ENCODE measurements at places on chromosomes 5 and 9.
A peak's percentile ranks its signal among the peaks of the same experiment; 100 is the strongest.

GRCh38 chr5:141843156-141843927 is 34.9 kb downstream of the PCDH1 start:
- DNase-seq = no peak

- DNase-seq = no peak
These were observed 236.0 kb upstream of the CDH18 start for GRCh38 chr5:20224046-20224445.

DNA sequence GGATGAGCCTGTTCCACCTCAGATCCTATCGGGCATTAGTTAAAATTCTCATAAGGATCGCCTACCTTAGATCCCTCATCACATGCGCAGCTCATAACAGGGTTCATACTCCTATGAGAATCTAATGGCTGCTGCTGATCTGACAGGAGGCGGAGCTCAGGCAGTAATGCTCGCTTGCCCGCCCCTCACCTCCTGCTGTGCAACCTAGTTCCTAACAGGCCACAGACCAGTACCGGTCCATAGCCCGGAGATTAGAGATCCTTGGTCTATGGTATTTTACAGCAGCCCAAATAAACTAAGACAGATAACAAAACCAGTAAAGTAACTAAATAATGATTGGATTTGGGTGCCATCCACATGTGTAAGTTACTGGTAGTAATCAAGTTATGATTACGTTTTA is 17.5 kb downstream of the GOLPH3 start:
- no peak for DNase-seq

DNA sequence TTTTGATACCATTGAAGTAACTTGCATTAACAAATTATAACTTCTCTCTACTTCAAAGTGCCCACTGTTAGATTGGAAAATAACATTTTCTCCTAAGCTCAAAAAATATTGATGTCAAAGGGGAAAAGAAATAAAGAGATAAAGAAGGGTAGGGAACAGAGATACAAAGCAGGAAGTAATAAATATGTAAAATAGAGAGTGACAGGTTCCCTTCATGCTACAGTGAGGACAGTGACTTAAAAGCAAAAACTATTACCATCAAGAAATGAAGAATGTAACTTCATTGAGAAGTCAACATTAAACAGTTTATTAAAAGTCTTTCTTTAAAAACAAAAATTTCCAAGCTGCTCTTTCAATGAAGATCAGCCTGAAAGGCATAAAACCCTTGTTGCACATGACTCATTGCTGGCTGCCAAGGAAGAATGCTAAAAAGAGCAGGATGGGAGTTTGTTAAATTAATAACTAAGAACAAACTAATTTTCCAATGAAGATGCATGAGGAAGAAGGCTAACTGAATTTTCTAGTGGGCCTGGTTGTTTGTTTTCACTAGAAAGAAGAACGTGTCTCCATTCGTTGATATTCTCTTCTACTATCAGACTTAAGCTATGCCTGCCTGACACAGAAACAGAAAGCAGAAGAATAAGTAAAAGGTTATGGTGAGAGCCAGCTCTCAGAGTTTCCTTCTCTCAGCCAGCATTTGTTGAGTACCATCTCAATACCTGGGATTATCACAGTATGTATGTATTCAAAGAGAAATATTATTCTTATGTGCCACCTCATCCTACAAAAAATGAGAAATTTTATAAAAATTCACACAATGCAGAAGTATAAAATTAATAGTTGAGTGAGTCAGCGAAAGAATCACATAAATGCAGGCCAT is 197.8 kb upstream of the NREP start:
- DNase-seq = no peak

- no peak for DNase-seq
These were observed 136.4 kb upstream of the PCSK5 start for GRCh38 chr9:75754080-75754479.

DNA sequence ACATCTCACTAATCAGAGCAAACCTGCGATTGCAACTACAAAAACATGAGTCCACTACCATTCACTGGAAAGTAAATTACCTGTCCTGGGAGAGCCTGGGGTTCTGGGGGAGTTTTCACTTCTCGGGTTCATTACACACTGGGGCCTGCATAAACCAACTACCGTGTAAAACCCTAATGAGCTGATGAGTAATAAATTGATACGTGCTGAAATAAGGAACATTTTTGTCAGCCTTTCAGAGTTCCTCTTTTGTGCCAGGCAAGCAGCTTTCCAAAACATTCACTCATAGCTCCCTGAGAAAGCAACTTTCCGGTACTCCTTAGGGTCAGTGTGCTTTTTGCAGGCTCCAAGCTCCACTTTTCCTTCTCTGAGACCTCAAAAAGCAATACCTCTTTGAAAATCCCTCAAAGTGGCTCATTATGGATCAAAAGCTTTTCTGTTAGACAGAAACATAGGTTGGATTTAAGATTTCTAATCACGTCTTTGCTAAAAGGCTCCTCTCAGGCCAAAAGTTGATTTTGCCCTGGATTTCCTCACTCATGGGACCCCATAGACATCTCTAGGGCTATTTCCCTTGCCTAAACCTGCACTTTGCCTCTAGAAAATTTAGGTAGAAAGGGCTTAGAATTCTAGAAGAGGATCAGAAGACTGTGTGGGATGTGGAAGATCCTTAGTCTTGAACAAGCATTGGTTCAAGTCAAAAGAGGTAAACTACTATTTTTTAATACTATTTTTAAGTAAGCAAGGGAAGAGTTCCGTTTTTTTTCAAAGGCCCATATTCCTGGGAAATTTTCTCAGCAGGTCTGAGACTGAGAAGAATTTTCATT is 74.8 kb downstream of the ST8SIA4 start:
- peak; percentile 14 for DNase-seq

DNA sequence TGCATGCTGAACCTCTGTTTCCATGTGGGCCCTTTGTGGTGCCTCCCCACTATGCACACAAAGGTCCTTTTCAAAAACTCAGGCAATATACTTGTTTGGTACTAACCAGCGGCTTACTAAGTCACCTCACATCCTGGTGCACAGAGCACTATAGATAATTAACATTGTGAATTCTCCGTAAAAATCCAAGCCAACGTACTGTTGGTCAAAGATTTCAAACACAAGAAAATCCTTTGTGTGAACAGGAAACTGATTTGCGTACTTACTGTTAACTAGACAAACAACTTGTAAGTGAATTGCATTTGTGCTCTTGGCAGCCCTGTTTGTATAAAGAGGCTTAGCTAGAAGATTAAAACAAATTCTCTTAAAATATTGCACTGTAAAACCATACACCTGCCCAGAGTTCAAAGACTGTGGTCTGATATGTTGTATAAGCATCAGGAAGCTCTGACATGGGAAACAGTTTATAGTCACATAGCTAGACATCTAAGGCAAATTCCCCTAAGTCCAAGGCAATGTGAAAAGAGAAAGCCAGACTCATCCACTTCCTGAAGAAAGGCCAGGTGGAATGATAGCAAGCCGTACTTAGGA is 125.0 kb upstream of the SLC12A2 start:
- DNase-seq = no peak

DNA sequence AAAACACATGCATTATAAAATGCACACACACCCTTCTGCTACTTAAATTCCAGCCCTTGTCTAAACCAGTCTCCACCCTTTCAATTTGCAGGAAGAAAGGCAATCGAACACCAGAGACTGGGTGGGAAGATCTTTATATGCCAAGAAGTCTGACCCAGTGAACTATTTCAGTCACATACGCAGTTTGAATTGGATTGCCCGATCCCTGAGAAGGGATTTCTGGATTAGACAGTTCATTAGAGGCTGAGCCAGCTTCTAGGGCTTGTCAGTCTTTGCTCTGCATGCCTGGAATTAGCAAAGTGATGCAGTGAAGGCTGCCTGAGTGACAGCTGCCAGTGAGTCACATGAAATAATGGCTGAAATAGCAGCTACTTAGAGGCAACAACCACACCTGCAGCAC is 159.9 kb downstream of the PPP2R2B start:
- DNase-seq = peak; percentile 55

GRCh38 chr5:78974601-78975000 is 10.5 kb downstream of the ARSB start:
- DNase-seq = no peak

- no peak for DNase-seq
These were observed 87.4 kb upstream of the FER start for GRCh38 chr5:108660291-108660690.

DNA sequence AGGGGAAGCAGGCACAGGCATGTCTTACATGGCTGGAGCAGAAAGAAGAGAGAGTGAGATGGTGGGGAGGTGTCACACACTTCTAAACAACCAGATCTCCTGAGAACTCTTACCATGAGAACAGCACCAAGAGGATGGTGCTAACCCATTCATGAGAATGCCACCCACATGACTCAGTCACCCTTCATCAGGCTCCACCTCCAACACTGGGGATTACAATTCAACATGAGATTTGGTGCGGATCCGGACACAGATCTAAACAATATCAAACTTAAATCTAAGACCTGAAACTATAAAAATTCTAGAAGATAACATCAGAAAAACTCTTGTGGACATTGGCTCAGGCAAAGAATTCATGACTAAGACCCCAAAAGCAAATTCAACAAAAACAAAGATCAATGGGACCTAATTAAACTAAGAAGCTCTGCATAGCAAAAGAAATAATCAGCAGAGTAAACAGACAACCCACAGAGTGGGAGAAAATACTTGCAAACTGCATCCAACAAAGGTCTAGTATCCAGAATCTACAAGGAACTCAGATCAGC is 65.4 kb downstream of the SPATA31C2 start:
- DNase-seq = peak; percentile 14

DNA sequence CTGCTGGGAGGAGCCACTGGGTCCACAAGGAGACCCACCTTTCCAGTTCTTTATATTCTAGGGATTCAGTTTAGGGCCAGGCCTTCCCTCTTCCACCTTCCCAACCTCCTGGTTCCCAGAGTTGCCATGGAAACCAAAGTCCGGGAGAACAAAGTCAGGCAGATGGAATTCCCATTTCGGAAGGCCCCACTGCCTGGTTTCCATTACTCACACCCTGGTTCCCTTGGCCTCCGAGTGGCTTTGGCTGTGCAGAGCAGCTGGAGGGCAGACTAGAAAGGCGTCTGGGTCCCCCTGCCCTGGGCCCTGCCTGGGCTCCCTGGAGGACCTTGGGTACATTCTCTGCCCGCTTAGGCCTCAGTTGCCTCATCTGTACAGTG is 136.1 kb downstream of the RGS3 start:
- DNase-seq = peak; percentile 70

DNA sequence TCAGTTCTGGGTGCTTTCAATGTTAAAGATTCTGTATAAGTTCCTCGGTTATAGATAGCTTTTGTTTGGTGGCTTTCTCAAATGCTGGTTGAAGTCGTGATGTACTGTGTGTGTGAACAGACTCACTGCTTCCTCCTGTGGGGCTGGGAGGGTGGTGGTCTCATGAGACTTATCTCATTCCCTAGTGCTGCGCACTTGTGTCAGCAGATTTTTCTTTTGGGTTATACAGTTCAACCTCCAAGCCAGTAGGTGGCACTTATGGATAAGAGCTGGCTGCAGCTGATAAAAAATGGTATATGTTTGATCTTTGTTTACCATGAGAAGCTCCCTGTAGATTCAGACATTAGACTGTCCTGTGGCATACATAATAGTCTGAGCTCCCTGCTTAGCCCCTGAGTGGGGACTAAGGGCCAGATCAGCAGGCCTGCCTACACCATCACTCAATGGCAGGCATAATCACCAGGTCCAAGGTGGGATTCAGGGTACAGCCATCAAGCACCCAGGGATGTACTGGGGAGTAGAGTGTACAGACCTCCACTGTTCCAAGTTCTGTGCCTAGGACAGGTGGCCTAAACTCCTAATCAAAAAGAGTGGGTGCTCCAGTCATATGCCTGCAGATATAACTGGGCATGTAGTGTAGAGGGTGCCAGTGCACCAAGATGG is 174.2 kb downstream of the OXCT1 start:
- no peak for DNase-seq

GRCh38 chr9:37447111-37447510 is 18.1 kb downstream of the ZBTB5 start:
- DNase-seq = no peak

- DNase-seq = no peak
These were observed 284.0 kb downstream of the TMEM38B start for GRCh38 chr9:105978336-105978735.

- DNase-seq = peak; percentile 79
These were observed 418.5 kb upstream of the RORB start for GRCh38 chr9:74078647-74079046.

GRCh38 chr5:95102687-95103086 is 182.2 kb downstream of the MCTP1 start:
- DNase-seq = no peak

DNA sequence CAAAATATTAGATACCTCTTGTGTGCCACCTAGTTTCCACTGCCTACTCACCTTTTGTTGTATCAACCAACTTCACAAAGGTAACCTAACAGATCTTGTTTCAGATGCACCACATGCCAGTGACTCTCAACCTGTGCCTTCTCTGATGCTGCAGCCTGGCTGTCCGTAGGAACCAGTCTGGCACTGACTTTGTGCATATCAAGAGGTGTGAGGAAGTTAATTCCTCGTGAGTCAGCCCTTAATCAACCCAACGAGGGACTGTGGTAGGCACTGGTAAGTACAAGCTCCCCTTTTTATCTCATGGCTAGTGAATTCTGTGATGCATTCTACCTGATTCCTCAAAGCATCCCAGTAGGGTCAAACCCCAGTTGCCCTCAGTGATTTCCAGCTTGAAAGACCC is 215.4 kb upstream of the CTNND2 start:
- DNase-seq = no peak

GRCh38 chr9:112868461-112868860 is 22.2 kb downstream of the SLC46A2 start:
- DNase-seq = no peak

DNA sequence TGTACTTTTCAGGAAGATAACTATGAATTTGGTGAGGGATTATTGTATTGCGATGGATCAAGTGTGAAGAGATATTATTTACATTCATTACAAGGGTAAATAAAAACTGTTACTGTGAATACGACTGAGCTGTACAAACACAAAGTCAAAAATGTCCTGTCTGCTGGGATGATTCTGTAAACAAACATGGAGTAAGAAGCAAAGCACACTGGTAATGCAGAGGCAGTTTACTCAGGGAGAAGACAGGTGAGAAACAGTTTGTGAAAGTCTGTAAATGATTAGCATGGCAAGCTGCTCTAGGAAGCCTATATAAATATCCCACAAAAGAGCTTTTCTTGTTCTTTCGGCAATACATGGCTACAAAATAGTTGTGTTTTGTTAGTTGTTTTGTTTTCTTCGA is 115.4 kb upstream of the GNA14 start:
- DNase-seq = no peak

GRCh38 chr9:13063880-13064459 is 215.5 kb downstream of the MPDZ start:
- DNase-seq = no peak

- peak; percentile 43 for DNase-seq
These were observed 9.8 kb downstream of the SLC31A2 start for GRCh38 chr9:113160571-113160970.

GRCh38 chr5:54902791-54903473 is 82.5 kb downstream of the ESM1 start:
- DNase-seq = peak; percentile 11

- DNase-seq = no peak
These were observed 114.5 kb upstream of the GPR151 start for GRCh38 chr5:146630472-146630871.

DNA sequence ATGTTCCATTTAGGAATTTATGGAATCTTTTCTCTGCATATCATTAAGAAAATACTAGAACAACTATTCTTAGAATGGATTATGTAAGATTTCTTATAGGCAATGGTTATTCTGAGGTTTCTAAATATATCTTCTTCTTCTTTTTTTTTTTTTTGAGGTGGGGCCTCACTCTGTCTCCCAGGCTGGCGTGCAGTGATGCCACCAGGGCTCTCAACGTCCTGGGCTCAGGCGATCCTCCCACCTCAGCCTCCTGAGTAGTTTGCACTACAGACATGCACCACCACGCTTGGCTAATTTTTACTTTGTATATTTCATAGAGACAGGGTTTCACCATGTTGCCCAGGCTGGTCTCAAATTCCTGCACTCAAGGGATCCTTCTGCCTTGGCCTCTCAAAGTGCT is 137.2 kb downstream of the SREK1 start:
- DNase-seq = no peak
